NCI-H1417 (cell line): ENCODE measurements at places on chromosomes 7 and 10.

DNA sequence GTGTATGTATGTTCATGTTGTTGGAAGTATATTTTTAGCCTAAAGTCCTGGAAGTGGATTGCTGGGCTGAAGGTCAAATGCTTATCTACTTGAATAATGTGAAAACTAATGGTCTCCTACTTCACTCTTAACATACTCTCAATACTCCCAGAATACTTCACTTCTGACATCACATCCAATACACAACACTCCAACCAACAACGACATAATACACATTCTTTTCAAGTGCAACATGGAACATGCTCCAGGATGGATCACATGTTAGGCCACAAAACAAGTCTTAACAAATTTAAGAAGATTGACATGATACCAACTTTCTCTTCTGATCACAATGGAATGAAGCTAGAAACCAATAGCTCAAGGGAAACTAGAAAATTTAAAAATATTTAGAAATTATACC, 126.9 kb upstream of the ADCY1 start:
- no peak for DNase-seq

DNA sequence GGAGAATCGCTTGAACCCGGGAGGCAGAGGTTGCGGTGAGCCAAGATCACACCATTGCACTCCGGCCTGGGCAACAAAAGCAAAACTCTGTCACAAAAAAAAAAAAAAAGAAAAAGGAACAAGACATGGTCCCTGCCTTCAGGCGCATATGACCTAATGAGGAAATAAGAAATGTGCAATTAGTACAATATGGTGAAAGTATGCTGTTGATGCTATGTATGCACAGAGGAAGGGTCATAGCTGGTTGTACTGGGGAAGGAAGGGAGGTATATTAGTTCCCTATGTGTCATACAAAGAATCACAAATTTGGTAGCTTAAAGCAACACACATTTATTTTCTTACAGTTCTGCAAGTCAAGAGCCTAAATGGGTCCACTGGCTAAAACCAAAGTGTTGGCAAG, 97.8 kb upstream of the MPP7 start:
- DNase-seq, result no peak

GRCh38 chr10:47277352-47278151, 22.4 kb upstream of the GDF10 start:
- DNase-seq, result no peak

GRCh38 chr7:7675686-7676085, 35.1 kb downstream of the UMAD1 start:
- DNase-seq, result no peak

- no peak for DNase-seq
These were observed 133.9 kb downstream of the AASS start for GRCh38 chr7:122010116-122010515.

DNA sequence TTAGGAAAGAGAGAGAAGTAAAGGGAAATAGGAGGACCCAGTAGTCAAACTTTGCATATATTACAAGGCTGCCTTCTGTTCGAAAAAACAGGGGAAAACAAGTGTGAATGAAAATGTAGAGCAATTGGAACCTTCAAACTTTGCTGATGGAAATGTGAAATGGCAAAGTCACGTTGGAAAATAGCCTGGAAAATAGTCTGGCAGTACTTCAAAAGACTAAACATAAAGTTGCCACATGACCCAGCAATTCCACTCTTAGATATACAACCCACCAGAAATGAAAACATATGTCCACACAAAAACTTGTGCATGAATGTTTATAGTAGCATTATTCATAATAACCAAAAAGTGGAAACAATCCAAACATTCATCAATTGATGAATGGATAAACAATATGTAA, 78.6 kb upstream of the IFRD1 start:
- DNase-seq, result no peak

- DNase-seq, result no peak
These were observed 172.6 kb downstream of the SKIDA1 start for GRCh38 chr10:21352886-21353285.

- DNase-seq, result no peak
These were observed 120.0 kb downstream of the PDE1C start for GRCh38 chr7:31950091-31950755.

DNA sequence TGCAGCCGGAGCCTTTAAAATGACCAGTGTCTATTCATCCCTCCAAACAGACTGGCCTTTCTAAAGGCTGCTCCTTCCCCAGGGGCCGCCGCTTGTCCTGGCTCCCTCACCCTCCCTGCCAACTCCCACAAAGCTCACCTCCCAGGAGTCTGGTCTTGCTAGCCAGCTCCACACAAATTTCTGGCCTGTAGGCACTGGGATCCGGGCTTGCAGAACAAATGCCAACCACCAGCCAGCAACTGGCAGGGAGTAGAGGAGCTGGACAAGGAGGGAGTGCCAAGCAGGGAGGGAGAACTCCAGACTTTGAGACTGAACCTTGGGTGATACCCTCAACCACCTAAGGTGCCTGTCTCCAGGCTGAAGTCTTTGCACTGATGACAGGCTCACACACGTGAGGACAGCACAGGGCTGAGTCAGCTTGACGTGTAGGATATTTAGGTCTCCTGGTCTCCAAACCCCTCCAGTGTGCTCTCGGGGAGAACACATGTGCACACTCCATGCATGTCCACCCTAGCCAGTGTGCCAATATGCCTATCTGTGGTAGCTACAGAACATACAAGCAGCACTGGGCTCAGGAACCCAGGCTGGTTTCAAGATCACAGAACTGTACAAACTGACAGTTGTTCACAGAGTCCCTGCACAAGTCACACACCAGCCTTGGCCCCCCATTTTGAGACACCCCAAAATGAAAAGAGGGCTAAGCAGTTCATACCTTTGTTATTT, 6.0 kb downstream of the PAX2 start:
- no peak for DNase-seq

DNA sequence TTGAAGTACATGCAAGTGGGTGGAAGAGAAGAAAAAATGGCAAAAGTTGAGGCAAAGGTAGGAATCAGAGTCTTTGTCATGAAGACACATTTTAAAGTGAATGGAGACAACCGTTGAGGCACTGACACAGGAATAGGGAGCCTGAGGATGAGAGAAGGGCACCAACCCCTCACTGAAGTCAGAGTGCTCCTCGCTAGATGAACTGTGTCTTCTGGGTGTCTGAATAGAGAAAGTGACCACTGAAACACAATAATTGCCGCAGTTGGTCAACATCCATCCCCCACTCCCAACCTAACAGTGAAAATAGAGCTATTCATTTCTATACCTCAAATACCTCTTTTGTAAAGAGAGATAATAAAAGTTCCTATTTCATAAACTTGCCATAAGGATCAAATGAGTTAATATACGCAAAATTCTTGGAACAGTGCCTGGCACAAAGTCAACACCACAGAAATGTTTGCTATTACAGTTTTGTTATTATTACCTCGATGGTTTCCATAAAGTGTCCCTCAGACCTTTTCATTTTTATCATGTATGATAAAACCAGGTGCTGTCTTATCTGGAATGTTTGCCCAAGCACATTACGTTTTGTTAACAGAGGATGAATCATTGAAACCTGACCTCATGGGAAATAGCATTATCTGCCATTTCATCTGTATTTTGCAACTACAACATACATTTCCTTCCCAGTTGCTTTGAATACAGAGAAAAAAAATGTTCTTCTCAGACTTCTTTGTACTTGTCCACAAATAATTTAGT, 61.8 kb upstream of the SP4 start:
- peak; percentile 40 for DNase-seq

DNA sequence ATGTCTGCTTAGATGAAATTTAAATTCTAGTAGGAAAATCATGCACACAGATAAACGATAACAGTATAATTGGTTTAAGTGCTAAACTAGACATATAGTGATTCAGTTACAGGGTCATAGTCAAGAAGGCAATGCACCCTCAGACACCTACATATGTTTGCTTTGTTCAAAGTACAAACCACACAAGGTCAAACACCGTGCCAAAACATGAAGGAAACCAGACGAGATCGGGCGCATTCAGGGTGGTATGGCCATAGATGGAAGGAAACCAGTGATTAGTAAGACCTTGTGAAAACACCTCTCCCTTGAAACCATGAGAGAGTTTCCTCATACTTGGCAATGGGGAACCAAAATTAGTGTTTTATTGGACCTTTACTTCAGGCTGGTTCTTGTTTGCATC, 906.9 kb downstream of the PCDH15 start:
- DNase-seq, result no peak

- DNase-seq, result peak; percentile 1
These were observed 19.1 kb upstream of the KLF6 start for GRCh38 chr10:3803927-3804741.

DNA sequence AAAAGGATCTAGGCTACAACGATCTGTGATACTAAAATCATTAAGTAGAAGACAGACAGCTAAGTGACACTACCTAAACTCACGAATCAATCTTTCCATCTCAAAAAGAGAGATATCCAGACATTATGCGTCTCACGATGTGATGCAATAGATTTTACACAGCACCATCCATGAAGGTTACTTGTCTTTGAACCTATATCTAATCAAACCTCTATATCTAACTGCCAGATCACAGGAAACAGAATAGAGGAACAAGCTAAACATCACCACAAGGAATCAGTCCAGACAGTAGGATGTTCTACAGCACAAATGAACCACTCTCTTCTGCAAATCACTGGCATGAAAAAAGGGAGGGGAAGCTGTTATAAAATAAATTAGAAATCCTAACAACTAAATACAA, 4.1 kb downstream of the RAPGEF5 start:
- no peak for DNase-seq

- DNase-seq, result no peak
These were observed 86.5 kb downstream of the C10orf105 start for GRCh38 chr10:71632896-71633600.

DNA sequence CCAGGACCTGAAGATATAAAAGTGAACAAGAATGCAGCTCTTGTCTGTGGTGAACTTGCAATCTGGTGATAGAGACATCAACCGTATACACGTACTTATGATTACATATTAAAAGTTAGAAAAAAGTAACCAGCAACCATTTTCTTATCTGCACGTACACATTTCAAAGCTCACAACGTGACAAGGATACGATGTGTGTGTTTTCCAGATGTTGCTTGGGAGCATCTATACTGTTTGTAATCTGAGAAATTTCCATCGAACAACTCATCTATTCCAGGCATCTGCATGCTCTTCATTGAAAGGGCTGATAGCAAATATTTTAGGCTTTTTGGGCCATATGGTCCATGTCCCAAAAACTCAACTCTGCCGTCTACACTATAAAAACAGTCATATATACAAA, 23.3 kb downstream of the MALRD1 start:
- DNase-seq, result no peak
